T1000 (cell line): ENCODE measurements at places on chromosomes 16 and 17.
A peak's percentile ranks its signal among the peaks of the same experiment; 100 is the strongest.

- DNase-seq: no peak
These were observed 648.5 kb upstream of the RBFOX1 start for GRCh38 chr16:6684076-6684673.

DNA sequence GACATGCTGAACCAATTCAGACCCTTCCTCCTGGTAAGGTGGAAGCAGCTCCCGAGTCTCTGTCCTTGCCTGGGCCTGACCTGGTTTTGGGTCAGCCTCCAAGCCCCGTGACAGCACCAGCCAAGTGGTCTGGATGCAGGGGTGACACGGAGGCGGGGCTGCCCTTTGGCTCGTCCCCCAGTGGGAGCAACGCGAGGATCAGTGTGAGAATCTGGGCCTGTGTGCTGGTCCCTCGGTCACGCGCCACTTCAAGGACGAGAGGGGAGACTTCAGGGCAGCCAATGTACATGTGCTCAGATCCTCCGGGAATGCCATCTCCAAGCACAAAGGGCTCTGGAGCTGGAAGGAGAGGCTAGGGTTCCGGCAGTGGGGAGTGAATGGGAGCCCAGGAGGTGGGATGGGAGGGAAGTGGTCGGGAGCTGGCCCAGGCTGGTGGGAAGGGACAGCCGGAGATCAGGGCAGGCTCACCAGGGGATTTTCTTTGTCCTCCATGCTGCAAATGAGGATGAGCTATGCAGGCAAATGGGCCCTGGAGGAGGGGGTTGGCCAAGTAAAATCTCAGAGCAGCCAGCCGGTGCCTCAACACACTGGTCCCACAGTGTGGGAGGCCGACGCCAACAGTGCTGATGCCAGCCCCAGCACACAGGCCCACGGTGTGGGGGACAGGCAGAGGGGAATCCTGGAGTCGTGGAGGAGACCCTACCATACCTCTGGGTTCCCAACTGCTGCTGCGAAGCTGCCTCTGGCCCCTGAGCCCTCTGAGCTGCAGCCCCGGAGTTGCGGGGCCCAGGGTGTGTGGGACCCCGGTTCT lies 4.2 kb upstream of the NDRG4 start:
- DNase-seq: no peak

DNA sequence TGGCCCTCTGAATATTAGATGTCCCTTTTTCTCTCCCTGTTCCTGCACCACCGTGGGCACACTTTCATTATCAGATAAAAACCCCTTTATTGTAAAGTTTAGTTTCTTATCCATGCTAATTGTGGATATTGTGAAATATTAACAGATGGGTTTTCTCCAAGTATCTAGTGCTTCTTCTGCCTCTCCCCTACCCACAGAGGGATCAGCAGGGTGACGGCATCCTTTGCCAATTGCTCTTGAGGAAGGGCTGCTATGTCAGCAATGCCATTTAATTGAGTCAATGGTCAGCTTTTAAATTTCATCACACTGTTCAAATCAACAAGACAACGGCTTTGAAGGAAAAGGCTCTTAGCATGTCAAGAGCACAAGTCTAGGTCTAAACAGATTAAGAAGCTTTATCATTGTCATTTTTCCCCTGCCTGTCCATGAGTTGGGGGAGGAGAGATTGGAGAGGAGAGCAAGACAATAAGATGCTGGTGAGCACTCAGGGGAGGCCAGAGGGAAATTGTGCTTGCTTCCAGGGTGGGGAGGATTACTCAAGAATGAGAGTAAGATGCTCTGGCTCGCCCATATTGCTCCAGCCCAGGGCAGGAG lies 443.0 kb upstream of the CCL2 start:
- DNase-seq: no peak

GRCh38 chr16:13351601-13352217 lies 450.3 kb downstream of the SHISA9 start:
- DNase-seq: no peak

DNA sequence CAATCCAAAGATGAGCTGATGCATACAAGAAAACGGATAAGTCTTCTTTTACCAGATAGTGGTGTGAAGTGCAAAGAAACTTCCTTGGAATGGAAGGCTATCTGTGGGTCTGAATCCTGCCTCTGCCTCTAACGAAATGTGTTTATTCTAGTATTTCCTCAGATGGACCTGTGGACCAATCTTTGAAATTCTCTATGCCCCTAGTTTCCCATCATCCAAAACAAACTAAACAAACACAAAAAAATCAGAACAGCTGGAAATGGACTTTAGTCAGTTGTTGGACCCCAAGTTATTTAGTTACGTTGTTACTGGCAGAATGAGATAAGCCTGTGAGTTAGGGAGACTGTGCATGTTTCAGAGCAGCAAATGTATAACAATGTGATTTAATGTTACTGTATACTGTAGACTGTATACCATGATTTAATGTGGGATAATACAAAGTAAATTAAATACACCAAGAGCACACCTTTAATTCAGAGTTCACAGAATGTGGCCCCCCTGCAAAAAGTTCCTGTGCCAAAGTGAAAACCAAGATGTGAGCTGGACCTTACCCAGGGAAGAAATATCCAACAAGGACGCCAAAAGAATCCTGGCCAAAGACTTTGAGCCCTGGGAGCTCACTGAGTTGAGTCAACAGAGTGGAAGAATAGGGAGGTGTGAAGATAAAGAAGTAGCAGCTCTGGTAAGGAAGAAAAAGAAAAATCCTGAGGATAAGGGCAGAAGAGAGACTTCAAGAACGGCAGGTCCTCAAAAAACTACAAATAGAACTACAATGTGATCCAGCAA lies 255.2 kb downstream of the CNTNAP4 start:
- no peak for DNase-seq

- no peak for DNase-seq
These were observed 8.2 kb downstream of the SPNS2 start for GRCh38 chr17:4506892-4507291.

- DNase-seq: no peak
These were observed 4.5 kb downstream of the MAF start for GRCh38 chr16:79595931-79596450.

DNA sequence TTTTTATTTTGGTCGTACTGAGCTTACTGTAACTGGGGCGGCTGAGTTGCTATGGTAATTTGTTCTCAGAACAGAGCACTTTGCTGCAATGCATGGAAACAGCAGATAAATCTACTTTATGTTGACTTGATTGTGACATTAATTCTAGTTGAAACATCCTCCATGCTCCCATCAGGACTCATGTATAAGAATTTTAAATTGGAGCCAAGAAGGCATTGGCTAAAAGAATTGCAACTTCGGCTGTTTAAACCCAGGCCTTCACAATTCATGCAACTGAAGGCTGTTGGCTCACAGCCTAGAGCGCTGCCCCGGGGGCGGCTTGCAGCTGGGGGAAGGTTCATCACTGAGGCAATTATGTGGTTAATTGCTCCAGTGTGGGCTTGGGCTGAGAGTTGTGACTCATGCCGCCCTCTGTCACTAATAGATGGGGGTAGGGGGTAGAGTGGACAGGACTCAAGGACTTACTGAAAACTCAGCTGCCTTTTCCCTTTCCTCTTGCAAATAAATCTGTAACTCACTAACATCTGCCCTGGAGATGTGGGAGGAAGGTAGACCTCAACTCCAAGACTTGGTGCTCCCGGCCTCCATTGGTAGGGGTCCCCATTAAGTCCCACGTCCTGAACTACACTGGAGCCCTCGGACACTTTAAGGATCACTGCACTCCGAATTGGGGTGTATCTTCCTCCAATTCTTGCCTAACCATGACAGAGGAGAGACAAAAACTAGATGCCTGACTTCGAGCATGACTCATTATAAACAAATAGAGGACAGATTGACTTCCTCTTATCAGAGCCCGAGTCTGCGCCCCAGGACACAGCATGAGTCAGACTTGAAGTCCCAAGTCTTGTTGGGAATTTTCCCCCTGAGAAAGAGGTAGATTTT lies 37.5 kb downstream of the ERCC4 start:
- peak; percentile 79 for DNase-seq

- DNase-seq: no peak
These were observed 7.3 kb upstream of the IL34 start for GRCh38 chr16:70638814-70639792.
